CD4-positive, alpha-beta T cell (primary cell): ENCODE measurements at places on chromosomes 3 and 15.

GRCh38 chr15:52790169-52790708 lies at the start of gene ONECUT1:
ONECUT1 (minus strand) TSS chr15:52790336; CDS start chr15:52789884, 452 bp downstream.
- DNase-seq = peak; percentile 58

DNA sequence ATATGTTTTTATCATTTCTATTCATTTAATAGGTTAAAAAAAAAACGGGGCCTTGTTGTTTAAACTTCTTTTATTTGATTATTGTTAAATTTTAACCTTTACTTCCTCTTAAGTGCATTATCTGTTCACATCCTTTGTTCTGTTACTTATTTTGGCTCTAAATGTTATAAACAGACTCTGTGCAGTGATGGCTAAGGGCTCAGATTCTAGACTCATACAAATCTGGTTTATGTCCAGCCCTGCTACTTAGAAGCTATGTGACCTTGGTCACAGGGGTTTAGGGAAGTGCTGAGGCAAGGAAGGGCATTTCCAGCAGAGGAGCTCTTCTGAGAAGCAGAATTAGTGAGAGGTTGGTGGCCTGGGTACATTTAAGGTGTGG lies 55.3 kb upstream of the VILL start:
- DNase-seq = no peak

GRCh38 chr3:174218016-174218415 lies 641.1 kb upstream of the NAALADL2 start:
- DNase-seq = no peak

DNA sequence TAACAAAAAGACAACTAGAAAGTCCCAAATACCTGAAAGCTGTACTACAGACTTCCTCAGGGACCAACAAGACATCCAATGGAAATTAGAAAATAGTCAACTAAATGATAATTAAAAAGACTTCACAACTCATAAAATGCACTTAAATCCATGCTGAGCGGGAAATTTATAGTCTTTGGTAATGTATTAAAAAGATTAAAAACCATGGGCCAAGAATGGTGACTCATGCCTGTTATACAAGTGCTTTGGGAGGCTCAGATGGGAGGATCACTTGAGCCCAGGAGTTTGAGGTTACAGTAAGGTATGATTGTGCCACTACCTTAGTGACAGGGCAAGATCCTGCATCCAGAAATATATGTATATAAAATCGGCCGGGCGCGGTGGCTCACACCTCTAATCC lies 45.0 kb downstream of the CPEB1 start:
- DNase-seq = no peak

GRCh38 chr3:196111939-196112386 lies 30.1 kb upstream of the TFRC start:
- no peak for DNase-seq

DNA sequence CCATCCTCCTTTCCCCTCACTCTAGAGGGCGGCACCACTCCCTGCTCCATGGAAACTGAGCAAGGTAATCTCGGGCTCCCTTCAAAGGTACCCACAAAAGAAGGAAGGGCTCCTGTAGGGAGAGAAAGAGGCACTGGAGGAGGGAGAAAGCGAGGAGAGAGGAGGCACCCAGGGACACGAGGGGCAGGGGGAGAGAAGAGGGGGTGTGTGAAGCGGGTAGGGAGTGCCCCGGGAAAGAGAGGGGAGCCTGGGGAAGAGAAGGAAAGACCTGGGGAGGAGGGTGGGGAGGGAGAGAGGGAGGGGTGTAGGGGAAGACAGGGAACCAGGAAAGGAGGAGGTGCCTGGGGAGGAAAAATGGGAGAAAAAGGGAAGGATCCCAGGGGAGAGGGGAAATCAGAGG lies 523 bp downstream of the VILL start:
- DNase-seq = no peak

DNA sequence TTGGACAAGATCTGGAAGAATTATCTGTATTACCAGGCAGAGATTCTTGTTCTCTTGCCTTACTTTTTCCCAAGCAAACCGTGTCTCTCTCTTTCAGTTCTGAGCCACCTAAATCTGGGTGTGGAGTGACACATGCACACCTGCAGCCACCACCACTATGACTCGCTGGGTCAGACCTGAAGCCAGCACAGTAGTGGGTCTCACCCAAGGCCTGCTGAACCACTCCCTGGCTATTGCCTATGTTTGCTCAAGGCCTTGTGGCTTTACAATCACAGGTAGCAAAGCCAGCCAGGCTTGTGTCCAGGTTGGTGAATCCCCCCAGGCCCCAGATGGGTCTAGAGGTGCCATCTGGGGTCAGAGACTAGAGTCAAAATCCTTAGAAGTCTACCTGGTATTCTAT lies 28.7 kb upstream of the COPB2 start:
- DNase-seq = no peak

- DNase-seq = no peak
Observed at GRCh38 chr3:42098171-42098570, 7.0 kb downstream of the TRAK1 start.

GRCh38 chr15:31230630-31231485 lies 95.8 kb upstream of the KLF13 start:
- DNase-seq = no peak

GRCh38 chr3:166986000-166986399 lies 394.1 kb downstream of the ZBBX start:
- no peak for DNase-seq

DNA sequence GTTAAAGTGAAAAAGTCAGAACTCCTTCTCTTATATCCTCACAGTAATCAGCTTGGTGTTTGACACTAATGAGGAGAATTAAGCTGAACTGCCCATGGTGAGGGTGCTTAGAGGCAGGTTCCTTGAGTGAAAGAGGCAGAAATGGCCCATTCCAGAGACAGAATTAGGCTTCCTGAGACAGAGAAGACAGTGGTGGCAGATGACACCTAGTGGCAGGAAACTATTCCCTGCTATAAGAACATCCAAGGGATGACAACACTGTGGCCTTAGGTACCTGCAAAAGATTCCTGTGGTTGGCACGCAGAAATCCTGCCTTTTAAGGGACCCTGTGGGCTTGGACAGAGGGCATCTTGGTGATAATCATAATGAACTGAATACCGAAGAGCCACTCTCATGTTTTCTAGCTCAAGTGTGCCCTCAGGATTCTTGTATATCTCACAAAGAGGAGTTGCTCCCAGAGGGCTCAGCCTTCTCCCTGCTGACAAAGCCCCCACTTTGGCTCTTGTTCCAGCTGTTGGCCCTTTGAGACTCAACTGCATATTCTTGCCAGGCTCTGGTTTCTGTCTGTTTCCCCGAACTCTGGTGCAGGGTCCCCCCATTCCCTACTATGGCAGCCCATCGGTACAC lies 56.0 kb downstream of the KBTBD12 start:
- DNase-seq = no peak

- no peak for DNase-seq
Observed at GRCh38 chr3:196236223-196236622, 19.9 kb downstream of the SLC51A start.

DNA sequence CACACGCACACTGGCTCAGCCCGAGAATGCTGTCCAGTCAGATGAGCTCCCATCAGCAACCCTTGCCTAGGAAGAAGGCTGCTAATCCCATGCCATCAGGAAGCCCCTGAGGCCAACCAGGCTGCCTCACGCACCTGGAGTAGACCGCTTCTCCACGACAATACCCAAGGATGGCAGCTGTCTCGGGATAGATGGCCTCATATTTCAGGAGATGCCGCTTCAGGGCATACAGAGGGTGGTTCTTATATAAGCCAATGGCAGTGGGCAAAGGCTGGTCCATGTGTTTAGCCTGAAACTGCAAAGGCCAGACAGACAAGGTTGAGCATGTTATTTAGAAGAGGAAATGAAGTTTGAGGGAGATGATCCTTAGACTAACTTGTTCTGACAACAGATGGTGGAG lies 22.2 kb downstream of the XPC start:
- no peak for DNase-seq

GRCh38 chr3:31530960-31531335 lies 1.8 kb upstream of the STT3B start:
- no peak for DNase-seq
